Vagina (tissue), 2 donors: ENCODE measurements at places on chromosomes 3 and 15. TPM values are rescaled to one million over a fixed set of nuclear protein-coding genes. Genes with fewer than 3 reads are reported as not detected.
A peak's percentile ranks its signal among the peaks of the same experiment; 100 is the strongest.

DNA sequence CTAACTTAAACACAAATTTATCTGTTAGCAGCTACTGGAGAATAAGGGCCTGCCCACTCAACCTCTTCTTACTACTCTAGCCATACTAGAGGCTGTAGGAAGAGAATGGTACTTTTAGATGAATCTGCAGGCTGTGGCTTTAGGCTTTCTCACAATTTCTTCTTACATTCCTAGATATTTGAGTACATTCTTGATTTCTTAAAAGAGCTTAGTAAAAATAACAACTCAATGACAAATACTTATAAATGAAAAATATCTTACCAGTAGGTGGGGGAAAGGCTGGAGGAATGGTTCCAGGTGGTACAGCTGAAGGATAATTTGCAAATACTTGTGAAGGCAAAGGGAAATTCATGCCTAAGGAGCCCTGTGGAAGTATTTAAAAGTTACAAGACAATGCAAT lies 92.9 kb upstream of the GK5 start:
- H3K27ac ChIP-seq = no peak overlapping the region
- no peak overlapping the region for H3K4me3 ChIP-seq
- no peaks in the 10 kb centered on the region for H3K4me1 ChIP-seq
- no peaks in the 10 kb centered on the region for H3K27me3 ChIP-seq
- H3K36me3 ChIP-seq = peaks cover 19% of the 10 kb centered on the region
- DNase-seq = no peak

GRCh38 chr3:140845882-140846281 lies 95.8 kb upstream of the SLC25A36 start:
- no peaks in the 10 kb centered on the region for H3K4me1 ChIP-seq
- H3K27ac ChIP-seq = no peak overlapping the region
- no peak overlapping the region for H3K4me3 ChIP-seq
- H3K27me3 ChIP-seq = no peaks in the 10 kb centered on the region
- no peak for DNase-seq

DNA sequence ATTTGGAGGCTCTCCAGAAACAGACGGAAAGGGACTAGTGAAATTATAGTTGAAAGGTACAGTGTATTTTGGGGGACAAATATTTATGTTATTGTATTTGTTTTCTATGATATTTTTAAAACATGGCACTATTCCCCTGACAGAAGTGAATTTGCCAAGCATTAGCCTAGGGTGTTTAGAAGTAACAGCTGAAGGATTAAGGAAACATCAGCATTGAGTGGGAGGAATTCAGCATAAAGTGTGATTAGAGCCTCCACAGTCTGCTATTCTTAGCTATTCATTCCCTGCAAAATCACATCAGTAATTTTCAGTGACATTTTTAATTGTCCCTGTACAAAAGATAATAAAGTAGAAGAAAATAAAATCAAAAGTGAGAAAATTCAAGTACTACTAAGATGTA lies 231.4 kb downstream of the ROBO2 start:
- no peak overlapping the region for H3K27ac ChIP-seq
- DNase-seq = no peak

- H3K36me3 ChIP-seq = no peaks in the 10 kb centered on the region
- DNase-seq = no peak
- H3K27ac ChIP-seq = no peak overlapping the region
- H3K4me1 ChIP-seq = peaks cover 33% of the 10 kb centered on the region
These were observed 63.5 kb downstream of the BFSP2 start for GRCh38 chr3:133463347-133463860.

- DNase-seq = no peak
- no peak overlapping the region for H3K4me3 ChIP-seq
- no peaks in the 10 kb centered on the region for H3K36me3 ChIP-seq
- H3K27me3 ChIP-seq = no peaks in the 10 kb centered on the region
- H3K4me1 ChIP-seq = no peaks in the 10 kb centered on the region
These were observed 214.4 kb downstream of the OSBPL10 start for GRCh38 chr3:31766669-31767068.

DNA sequence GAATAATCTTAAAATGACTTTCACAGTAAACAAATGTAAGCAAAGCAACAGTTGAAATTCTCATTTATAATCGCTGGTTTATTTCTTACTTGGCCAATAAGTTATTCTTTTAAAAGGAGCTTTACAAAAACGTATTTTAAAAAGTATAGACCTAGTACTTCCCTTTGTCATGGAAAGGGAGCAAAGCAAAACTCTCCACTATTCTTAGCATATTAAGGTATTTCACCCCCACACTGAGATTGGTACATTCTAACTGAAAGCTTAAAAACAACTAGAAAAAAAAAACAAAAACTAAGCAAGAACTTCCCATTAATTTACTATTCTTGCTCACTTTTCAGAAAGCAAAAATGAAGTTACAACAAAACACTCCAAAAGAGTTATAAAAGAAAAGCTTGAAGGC lies 1.5 kb downstream of the ATG3 start:
- H3K4me3 ChIP-seq = peak overlapping the region; percentile 89
- no peaks in the 10 kb centered on the region for H3K27me3 ChIP-seq
- DNase-seq = no peak
- H3K4me1 ChIP-seq = peaks cover 56% of the 10 kb centered on the region

GRCh38 chr3:88444251-88444650 lies 294.5 kb downstream of the C3orf38 start:
- no peaks in the 10 kb centered on the region for H3K36me3 ChIP-seq
- no peak for DNase-seq
- H3K27ac ChIP-seq = no peak overlapping the region
- H3K4me3 ChIP-seq = no peak overlapping the region
- no peaks in the 10 kb centered on the region for H3K4me1 ChIP-seq

DNA sequence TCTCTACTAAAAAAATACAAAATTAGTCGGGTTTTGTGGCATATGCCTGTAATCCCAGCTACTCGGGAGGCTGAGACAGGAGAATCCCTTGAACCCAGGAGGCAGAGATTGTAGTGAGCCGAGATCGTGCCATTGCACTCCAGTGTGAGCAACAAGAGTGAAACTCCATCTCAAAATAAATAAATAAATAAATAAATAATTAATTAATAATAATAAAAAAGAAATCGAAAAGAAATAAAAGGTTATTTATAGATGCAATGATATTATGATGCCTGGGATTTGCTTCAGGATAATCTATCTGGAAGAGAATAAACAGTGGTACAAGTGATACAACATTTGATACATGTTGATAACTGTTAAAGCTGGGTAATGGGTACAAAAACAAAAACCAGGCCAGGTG lies 58.6 kb downstream of the SOX2 start:
- no peak for DNase-seq
- no peaks in the 10 kb centered on the region for H3K36me3 ChIP-seq
- H3K27me3 ChIP-seq = no peaks in the 10 kb centered on the region

DNA sequence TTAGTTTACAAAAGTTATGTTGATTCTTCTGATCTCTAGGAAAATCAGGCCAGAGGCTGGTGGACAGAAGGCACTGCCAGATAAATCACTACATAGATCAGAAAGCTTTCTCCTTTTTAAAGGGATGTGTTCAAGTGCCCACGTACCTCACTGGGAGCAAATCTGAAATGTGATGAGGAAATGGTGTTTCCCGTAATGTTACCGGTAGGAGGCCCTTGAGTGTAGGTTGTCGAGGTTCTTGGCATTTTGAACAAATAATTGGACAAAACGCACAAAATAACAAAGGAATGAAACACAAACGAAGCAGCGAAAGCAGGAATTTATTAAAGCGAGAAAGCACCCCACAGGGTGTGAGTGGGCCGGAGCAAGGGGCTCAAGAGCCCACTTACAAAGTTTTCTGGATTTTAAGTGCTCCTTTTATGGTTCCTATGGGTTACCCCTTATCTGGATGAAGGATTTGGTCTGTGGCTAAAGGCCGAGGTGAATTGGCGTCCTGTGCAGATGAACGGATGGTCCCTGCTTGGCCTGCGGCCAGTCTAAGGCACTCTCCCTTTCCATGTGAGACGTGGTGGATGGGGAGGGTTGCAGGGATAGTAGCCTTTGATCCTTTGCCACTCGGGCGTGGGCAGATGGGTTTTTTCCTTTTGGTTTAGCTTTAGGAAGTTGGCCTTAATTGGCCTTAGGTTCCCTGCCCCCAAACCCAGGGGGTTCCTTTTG lies 1.0 kb downstream of the SNX1 start:
- H3K36me3 ChIP-seq = no peaks in the 10 kb centered on the region
- H3K4me1 ChIP-seq = peaks cover 69% of the 10 kb centered on the region
- peak overlapping the region; percentile 92 for H3K4me3 ChIP-seq
- DNase-seq = no peak
- H3K27ac ChIP-seq = peak overlapping the region; percentile 90
- H3K27me3 ChIP-seq = no peaks in the 10 kb centered on the region

DNA sequence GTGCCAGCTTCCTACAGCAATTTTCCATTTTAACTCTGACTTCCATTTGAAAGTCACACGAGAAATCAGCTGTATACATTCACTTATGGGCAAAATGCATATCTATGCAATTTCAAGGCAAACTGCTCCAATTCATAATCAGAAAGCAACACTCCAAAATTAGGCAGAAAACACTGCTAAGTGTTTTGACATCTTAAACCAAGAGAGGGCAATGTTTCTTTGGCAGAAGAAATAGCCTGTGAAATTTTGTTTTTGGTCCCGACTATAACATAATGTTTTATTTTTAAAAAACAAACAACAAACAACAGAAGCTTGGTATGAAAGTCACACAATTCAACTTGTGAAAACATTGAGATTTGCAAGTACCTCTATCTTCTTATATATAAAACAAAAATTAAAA lies 42.6 kb downstream of the GOLIM4 start:
- H3K27ac ChIP-seq = no peak overlapping the region
- DNase-seq = no peak
- no peaks in the 10 kb centered on the region for H3K27me3 ChIP-seq
- no peak overlapping the region for H3K4me3 ChIP-seq

- H3K27me3 ChIP-seq = no peaks in the 10 kb centered on the region
- H3K36me3 ChIP-seq = no peaks in the 10 kb centered on the region
- H3K4me3 ChIP-seq = no peak overlapping the region
These were observed 243.2 kb downstream of the KLF13 start for GRCh38 chr15:31569836-31570235.

DNA sequence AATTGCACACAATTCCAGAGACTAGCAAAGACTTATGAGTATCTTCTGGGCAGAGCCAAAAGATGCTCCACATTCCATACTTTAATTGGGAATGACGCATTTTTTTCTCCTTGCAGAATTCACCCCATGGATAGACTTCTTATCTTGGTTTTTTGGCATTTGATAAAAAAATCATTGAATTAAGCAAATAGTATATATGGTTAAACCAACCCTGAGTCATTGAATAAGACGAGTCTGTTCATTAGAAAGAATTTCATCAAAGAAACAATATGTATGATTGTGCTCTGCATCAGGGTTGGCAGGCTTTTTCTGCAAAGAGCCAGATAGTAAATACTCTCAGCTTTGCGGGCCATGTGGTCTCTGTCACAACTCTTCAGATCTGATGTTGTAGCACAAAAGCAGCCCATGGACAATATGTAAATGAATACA lies 9.2 kb upstream of the PDZRN3 start:
- H3K36me3 ChIP-seq = no peaks in the 10 kb centered on the region
- no peaks in the 10 kb centered on the region for H3K27me3 ChIP-seq
- peaks cover 15% of the 10 kb centered on the region for H3K4me1 ChIP-seq
- DNase-seq = no peak
- H3K4me3 ChIP-seq = no peak overlapping the region

DNA sequence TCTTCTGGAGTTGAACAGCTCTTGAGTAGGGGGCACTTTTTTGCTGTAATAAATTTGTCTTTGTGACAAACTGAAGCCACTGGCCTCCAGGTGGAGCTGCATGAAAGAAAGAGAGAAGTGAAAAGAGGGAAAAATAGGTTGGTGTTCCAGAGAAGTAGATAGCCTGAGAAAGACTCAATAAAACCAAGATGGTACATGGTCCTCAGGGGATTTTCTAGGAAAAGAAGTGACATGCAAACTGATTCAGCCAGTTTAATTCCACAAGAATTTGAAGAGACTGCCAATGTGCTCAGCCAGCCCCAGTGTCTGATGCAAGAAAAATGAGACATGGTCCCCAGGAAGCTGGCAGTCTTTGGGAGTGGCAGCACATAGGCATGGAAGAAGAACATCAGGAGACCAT lies 152.7 kb downstream of the CD47 start:
- H3K27me3 ChIP-seq = no peaks in the 10 kb centered on the region
- no peaks in the 10 kb centered on the region for H3K4me1 ChIP-seq
- no peaks in the 10 kb centered on the region for H3K36me3 ChIP-seq
- H3K27ac ChIP-seq = no peak overlapping the region
- no peak overlapping the region for H3K4me3 ChIP-seq

DNA sequence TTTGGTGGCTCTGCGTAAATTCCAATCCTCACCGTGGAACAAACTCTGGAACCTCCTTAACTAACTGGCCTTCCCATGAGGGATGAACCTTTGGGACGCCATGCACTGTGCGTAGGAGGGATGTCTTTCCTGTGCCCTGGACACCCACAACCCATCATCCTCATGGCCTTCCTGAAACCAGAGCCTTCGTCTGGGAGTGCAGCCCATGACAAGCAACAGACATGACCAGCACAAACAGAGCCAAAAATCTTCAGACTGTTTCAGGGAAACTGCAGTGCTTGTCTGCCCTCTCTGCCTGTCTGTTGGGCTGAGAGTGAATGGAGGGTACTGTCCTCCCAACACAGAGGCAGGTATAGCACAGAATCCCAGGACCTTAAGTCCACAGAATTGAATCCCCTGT lies 61.1 kb upstream of the BOC start:
- H3K4me1 ChIP-seq = peaks cover 68% of the 10 kb centered on the region
- H3K4me3 ChIP-seq = no peak overlapping the region
- H3K36me3 ChIP-seq = no peaks in the 10 kb centered on the region
- H3K27ac ChIP-seq = peak overlapping the region; percentile 76
- no peaks in the 10 kb centered on the region for H3K27me3 ChIP-seq

GRCh38 chr15:38554354-38554753 lies 10.3 kb downstream of the RASGRP1 start:
- no peaks in the 10 kb centered on the region for H3K27me3 ChIP-seq
- H3K27ac ChIP-seq = no peak overlapping the region
- H3K4me3 ChIP-seq = no peak overlapping the region
- peaks cover 6% of the 10 kb centered on the region for H3K4me1 ChIP-seq
- no peaks in the 10 kb centered on the region for H3K36me3 ChIP-seq
- no peak for DNase-seq

DNA sequence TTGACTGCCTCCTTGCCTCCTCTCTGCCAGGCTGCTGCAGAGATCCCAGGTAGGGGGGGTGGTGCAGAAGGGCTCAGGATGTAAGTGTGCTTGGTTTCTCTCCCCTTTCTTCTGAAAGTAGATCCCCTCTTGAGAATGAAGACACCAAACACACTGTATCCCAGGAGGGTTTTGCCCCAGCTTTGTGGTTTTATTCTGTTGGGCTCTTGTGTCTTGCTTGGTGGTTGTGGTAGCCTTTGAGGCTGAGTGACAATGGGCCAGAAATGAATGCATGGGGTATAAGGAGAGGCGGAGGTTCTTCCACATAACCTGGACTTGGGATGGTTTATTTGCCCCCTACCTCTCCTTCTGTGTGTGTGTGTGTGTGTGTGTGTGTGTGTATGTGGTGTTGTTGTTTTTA lies 5.7 kb downstream of the PDIA5 start:
- H3K27me3 ChIP-seq = no peaks in the 10 kb centered on the region
- H3K4me3 ChIP-seq = no peak overlapping the region
- no peaks in the 10 kb centered on the region for H3K36me3 ChIP-seq
- peaks cover 52% of the 10 kb centered on the region for H3K4me1 ChIP-seq

The CPLX3 gene
- not detected for total RNA-seq

The IL17RE gene
- 15.2 TPM for total RNA-seq

The NR1I2 gene
- not detected for total RNA-seq

The GOLGA8G gene
- total RNA-seq = not detected

The SCAP gene
- 84.7 TPM for total RNA-seq

The SNUPN gene
- 21.9 TPM for total RNA-seq

The RPL29 gene
- total RNA-seq = 1,678 TPM

The SEMA5B gene
- total RNA-seq = 0.25 TPM

The CCR4 gene
- 0.49 TPM for total RNA-seq

The VGLL3 gene
- 17.7 TPM for total RNA-seq

The KBTBD13 gene
- not detected for total RNA-seq

The RAB7A gene
- total RNA-seq = 122 TPM

The CLDN11 gene
- total RNA-seq = 136 TPM

The GMNC gene
- 0.25 TPM for total RNA-seq

The MAPK6 gene
- total RNA-seq = 41.0 TPM

The GP9 gene
- total RNA-seq = not detected
